IMR-90 (cell line): ENCODE measurements at places on chromosomes 1 and 21. TPM values are rescaled to one million over a fixed set of nuclear protein-coding genes. Genes with fewer than 3 reads are reported as not detected.

SPRR3 gene
- not detected in 2 replicates for total RNA-seq

DNA sequence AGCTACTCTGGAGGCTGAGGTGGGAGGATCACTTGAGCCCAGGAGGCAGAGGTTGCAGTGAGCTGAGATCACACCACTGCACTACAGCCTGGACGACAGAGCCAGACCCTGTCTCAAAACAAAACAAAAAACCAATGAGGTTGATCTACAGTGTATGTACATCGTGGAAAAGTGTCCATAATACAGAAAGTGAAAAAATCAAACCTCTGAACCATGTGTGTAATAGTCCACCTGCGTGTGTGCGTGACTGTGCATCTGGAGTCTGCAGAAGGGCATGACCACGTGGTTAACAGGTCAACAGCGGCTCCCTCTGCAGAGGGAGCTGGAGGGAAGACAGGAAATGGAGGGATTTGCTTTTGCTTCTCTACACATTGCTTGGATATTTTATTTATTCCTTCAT, 32.4 kb upstream of the ENO1 start:
- peak; percentile 51 for DNase-seq

DNA sequence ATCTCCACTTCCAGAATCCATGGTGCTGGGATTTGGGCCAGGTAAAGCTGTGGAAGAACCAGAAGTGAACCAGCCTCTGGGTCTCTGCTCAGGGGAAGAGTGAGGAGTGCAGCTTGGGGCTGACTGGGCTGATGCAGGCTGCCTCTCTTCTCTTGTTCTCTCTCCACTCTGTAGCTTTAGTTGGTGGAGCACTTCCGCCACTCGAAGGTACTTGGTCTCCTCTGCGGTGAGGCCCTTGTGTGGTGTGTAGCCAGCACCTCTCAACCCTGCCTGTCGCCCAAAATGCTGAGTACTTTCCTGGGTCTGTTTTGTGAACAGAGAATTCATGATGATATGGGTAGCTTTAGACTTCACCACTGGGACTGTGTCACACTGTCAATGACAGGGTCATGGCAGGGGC, 63.2 kb downstream of the URB2 start:
- no peak for DNase-seq

DIO1 gene
- not detected in 2 replicates for total RNA-seq

TAF5L gene
- 15.8 and 17.9 TPM in 2 replicates for total RNA-seq

- no peak for DNase-seq
These were observed 46.5 kb downstream of the TRAPPC10 start for GRCh38 chr21:44058652-44058964.
